ENCODE measurements at places on chromosomes 1 and 21. TPM values are rescaled to one million over a fixed set of nuclear protein-coding genes. Genes with fewer than 3 reads are reported as not detected.

GRCh38 chr1:166999500-167000055 lies 10.5 kb downstream of the MAEL start:
- DNase-seq = no peak

- DNase-seq = no peak
Measured at GRCh38 chr1:21537932-21538630, 28.9 kb downstream of the ALPL start.

- no peak for DNase-seq
Measured at GRCh38 chr1:224815647-224816046, 113.8 kb upstream of the DNAH14 start.

DNA sequence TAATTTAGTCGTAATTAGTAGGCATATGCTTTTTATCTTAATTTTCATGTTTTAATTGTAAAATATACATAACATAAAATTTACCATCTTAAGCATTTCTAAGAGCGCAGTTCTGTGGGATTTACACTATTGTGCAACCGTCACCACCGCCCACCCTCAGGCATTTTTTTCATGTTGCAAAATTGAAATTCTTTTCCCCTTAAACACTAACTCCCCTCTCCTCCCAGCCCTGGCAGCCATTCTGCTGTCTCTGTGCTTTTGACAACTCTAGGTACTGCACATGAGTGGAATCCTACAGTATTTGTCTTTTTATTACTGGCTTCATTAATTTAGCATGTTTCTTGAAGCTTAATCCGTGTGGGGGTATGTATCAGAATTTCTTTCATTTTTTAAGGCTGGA lies 7.8 kb downstream of the PIK3CD start:
- no peak for DNase-seq

GRCh38 chr1:47752559-47752958 lies 244.6 kb downstream of the TRABD2B start:
- DNase-seq = no peak

DNA sequence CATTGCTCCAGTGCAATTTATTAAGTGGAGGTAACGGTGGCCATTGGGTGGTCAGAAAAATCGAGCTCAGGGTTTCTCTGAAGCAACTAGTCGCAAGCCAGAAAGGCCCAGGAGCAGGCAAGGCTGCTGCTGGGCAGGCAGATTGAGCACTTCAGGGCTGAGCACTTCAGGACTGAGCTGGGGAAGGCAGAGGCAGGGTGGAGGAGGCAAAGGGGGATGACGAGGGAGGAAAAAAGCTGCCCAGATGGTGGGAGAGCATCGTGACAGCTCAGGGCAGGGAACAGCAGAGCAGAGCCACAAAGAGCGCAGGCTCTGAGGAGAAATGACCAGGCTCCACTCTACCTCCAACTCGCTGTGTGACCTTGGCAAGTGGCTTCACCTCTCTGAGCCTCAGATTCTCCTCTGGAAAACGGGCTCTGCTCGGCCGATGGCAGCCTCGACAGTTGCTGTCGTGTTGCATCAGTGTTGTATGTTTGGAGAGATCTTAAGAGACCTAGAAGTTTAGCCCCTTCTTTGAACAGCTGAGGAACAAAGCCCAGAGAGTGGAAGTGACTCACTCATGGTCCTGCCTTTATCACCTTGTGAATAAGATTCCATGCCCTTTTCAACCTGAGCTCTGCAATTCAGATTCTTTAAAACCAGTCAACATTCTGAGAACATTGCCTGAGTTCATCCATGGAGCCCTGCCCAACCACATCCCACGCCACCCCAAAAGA lies 141.4 kb downstream of the SYF2 start:
- DNase-seq = no peak

DNA sequence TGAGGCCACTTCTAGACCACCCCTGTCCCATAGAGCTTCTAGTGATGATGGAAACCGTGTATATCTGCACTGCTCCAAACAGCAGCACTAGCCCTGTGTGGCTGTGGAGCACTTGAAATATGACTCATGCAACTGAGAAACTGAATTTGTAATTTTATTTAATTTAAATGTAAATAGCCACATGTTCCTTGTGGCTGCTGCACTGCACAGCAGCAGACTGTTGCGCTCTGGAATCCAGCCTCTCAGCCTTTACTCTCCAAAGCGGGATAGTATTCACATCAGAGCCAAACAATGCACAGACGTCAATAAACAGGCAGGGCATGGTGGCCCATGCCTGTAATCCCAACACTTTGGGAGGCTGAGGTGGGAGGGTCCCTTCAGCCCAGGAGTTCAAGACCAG lies 12.0 kb downstream of the CAPN2 start:
- no peak for DNase-seq

DNA sequence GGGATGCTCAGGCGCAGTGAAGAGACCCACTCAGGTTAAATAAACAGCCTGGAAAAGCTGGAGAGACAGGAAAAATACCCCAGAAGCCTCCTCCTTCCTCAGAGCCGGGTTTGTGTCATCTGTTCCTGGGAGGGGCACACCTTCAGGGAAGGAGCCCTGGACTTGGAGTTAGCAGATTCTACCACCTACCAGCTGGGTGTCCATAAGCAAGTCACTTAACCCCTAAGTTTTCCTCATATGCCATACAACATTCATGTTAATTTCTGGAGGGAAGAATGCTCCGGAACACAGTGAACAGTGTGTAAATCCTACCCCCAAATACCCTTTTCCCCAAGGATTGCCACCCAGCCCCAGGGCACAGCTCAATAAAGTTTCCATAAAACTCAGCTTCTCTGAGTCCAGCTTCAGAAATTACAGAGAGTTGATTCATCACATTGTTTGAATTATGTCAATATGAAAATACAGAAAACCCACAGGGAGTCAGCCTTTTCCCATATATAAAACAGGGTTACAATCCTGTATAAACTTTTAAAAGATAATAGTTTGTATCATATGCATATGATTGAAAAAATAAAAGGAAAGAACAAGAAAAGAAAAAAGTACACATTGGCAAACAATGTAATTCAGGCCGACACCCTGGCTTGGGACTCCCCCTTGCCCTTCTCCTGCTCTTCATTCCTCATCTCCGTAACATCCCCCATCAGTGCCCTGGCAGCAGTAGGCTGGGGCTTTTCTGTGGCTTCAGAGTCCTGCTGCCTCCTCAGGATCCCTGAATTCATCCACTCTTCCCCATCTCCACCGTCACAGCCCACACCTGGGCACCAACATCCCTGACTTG lies 291.8 kb upstream of the USP24 start:
- DNase-seq = no peak

DNA sequence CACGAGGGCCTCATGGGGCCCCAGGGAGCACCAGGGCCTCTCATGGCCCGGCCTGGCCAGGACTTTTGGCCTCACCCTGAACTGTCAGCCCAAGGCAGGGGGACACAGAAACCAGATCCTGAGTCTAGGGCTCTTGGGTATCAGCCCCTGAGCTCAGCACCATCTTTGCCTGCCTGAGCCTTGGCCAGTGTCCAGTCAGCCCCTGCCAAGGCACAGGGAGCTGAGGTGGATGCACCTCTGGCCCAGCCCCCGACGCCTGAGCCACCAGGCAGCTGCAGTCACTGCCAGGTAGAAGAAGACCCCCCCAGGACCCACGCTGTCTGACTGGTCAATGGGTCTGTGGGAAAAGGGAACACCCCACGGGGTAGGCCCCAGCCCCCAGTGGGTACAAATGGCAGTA lies 25.3 kb downstream of the CDCA8 start:
- no peak for DNase-seq

DNA sequence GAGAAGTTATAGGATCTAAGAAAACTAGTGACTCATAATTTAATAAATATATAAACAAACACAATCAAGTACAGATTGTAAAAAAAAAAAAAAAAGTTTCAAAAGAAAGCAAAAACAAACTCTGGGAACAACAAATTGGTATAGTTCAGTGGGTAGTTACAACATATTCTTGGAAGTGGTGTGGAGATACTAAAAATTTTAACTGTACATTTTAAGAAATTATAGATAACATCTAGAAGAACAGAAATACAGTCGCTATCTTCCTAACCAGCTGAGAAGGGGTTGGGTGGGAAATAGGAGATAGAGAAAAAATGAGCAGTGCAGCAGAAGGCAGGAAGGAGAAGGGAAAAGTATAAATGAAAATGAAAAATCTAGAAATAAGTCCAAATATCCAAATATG lies 70.5 kb downstream of the LRRC8C start:
- DNase-seq = no peak

- no peak for DNase-seq
Measured at GRCh38 chr1:55836086-55836485, 620.9 kb upstream of the USP24 start.

DNA sequence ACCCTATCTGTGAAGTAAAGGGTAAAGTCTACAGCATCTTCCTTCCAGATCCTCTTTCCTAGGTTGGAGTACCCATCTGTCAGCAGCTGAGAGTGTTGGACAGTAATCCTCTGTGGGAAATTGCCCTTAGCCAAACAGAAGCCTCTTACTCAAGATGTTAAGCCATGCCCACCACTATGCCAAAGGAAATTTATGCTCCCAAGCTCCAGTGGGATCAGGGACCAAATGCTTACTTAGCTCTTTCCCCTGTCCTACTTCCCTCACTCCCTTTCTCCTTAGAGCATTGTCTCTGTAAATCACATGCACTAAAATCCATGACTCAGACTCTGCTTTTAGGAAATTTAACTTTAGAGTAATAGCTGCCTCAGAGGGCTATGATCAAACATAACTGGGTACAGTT lies 254.0 kb downstream of the BRINP2 start:
- DNase-seq = no peak

GRCh38 chr1:214282630-214283242 lies 1.8 kb downstream of the SMYD2 start:
- no peak for DNase-seq

DNA sequence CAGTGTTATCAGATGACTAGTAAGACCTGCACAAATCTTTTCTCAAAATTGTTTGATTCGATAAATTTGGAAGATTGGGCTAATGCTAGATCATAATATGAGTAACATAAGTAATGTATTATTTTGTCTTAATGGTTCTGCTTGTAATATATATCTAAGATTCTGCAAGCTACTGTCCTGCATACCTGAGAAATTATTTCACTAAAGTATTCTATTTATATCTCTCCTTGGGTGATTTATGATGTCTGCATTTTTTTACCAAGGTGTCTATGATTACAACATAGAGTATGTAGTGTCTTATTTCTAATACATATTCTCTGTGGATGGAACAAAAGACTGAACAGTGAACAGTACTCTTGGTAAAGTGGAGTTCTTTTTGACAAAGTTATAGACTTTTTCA lies 166.6 kb downstream of the CLEC20A start:
- no peak for DNase-seq

- DNase-seq = no peak
Measured at GRCh38 chr1:92503926-92504285, 17.2 kb upstream of the GFI1 start.

GRCh38 chr1:39623053-39623452 lies 16.4 kb downstream of the HEYL start:
- DNase-seq = no peak

DNA sequence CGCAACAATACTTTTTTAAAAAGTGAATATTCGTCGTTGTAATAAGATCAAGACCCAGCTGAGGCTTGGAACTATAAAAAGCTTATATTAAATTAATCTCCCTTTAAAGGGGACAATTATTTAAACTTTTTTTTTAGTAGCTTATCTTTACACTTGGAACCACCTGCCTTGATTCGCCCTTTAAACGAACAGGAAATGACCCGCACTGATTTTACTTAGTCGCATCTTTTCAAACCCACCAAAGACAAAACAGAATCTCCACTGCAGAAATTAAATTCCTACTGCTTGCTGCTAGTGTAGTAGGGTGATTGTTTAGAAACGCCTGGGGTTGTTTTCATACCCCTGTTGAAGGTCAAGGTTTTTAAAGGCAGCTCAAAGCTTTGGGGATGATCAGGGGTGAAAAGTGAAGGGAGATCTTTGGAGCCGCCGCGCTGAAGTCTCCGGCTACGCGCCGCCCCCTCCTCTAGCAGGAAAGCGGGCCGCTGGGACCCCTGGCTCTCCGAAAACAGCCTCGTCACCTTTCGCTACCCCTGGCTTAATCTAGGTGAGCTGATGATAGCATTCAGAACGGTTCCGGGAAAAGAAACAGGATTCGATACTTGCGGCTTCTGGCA lies 163.4 kb downstream of the RUNX1 start:
- no peak for DNase-seq

- DNase-seq = no peak
Measured at GRCh38 chr1:50699795-50700194, 260.3 kb downstream of the FAF1 start.

DNA sequence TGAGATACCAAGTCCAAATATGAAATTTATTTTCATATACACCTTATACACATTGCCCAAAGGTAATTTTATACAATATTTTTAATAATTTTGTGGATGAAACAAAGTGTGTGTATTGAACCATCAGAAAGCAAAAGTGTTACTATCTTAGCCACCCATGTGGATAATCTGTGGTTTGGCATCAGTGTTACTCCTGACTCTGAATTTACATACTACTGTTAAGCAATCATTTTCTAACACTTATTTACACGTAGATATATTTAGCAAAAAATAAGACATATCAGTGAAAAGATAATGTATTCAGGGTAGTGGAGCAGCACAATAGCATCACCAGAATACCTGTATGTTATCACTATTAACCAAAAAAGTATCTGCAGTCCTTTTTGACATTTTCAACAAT lies 23.8 kb downstream of the DENND2D start:
- no peak for DNase-seq

- no peak for DNase-seq
Measured at GRCh38 chr1:230744382-230744781, 2.8 kb upstream of the CAPN9 start.

DNA sequence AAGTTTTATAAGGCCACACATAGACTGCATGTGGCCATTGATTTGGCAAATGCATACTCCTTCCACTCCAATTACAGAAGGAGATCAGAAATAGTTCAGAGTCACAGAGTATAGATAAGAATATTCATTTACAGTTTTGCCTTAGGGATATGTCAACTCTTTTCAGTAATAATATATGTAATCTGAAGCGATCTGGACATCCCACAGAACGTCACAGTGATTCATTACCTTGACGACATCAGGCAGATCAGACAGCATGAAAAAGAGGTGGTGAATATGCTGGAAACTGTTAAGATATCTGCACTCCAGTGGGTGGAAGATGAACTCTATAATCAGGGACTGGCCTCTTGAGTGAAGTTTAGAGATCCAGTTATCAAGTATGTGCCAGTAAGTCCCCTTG lies 240.4 kb downstream of the DPYD start:
- DNase-seq = no peak

DNA sequence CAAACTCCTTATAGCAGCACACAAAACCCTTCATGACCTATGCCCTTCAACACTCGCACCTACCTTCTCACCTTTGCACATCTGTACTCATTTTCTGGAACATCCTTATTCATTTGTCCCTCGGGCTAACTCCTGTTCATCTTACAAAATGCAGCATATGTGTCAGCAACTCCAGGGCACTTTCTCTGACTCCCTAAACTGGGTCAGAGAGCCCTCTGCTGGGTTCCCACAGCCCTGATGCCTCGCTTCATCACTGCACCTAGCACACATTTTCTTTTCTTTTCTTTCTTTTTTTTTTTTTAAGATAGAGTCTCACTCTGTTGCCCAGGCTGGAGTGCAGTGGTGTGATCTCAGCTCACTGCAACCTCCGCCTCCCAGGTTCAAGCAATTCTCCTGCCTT lies 54.0 kb downstream of the RAB3B start:
- no peak for DNase-seq

- no peak for DNase-seq
Measured at GRCh38 chr1:12148160-12148957, 18.4 kb upstream of the TNFRSF1B start.

GRCh38 chr1:40341491-40342380 lies 24.6 kb upstream of the COL9A2 start:
- no peak for DNase-seq

Gene PROK1
- not detected for total RNA-seq

Gene GREM2
- 0.45 TPM for total RNA-seq

Gene OR2AK2
- total RNA-seq = not detected

Gene FCGR2B
- total RNA-seq = 12.8 TPM

Gene LAMTOR5
- 31.6 TPM for total RNA-seq

Gene LRP8
- 16.5 TPM for total RNA-seq

Gene FAM151A
- not detected for total RNA-seq

All from esophagus squamous epithelium (tissue), 5 donors.